Peyer's patch (tissue), 4 donors: ENCODE measurements at places on chromosomes 2 and 18.

- no peak for DNase-seq
Measured at GRCh38 chr2:187580462-187581124, 26.4 kb upstream of the TFPI start.

DNA sequence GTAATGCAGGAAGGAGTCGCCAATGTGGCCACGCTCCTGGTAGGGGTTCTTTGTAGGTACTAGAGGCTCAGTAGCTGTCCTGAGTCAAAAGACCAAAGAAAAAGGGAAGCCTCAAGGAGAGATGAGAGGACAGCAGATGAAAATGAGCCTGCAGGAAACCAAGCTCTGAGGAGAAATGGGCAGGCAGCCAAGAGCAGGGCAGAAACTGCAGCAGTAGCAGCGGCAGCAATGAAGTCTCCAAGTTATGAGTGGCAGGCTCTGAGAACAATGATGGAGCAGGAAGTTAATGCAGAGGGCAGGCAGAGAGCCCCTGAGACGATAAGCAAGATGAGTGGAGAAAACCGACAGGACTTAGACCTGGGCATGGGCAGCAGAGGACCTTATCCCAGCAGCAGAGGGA lies 48.2 kb upstream of the TMEM200C start:
- DNase-seq = no peak

DNA sequence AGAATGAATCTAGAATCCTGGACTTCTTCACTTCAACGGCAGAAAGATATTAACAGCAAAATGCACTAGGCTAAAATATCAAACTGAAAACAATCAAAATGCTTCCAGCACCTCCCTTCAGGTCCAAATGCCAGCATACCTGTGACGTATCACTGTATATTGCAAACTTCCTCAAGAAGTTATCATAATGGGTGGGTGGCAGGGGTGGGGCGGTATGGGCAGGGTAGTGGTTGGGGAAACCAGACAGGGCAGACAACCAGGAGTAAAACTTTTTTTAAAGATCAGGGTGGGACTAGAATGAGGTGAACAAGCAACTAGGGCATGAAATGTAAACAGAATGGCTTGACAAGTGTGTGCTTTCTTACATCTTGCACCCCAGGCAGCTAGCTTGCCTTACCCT lies 140.9 kb downstream of the SATB2 start:
- DNase-seq = no peak

DNA sequence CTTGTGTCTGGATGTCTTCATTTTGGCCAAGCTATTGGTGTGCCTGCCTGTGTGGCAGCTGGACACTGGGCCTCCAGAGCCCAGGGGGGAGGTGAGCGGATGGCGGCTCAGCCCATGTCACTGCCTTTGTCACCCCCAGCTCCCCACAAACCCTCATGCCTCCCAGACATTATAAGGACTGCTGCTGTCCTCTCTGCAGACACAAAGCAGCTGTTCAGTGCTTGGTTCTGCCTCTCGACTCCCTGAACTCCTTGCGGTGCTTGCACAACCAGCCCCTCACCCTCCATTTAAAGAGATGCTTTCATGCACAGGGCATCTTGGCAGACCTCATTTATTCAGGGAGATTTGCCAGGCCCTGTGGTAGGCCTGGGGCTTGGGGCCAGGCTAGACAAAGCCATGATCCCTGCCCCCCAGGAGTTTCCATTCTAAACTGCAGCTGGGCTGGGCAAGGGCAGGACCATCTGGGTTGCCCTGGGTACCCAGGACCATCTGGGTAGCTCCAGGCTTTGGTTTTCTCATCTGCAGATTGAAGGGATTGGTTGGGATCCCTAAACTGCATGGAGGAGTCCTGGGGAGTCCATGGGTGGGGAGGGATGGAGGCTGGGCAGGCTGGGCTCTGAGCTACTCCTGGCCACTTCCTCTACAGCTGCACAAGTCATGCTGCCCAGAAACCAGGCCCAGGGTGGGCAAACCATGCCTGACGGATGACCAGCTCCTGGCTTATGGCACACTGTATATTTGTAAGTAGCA lies 168.5 kb downstream of the CELF4 start:
- no peak for DNase-seq

- peak; percentile 51 for DNase-seq
Measured at GRCh38 chr2:240561325-240561971, 1.3 kb downstream of the DUSP28 start.

DNA sequence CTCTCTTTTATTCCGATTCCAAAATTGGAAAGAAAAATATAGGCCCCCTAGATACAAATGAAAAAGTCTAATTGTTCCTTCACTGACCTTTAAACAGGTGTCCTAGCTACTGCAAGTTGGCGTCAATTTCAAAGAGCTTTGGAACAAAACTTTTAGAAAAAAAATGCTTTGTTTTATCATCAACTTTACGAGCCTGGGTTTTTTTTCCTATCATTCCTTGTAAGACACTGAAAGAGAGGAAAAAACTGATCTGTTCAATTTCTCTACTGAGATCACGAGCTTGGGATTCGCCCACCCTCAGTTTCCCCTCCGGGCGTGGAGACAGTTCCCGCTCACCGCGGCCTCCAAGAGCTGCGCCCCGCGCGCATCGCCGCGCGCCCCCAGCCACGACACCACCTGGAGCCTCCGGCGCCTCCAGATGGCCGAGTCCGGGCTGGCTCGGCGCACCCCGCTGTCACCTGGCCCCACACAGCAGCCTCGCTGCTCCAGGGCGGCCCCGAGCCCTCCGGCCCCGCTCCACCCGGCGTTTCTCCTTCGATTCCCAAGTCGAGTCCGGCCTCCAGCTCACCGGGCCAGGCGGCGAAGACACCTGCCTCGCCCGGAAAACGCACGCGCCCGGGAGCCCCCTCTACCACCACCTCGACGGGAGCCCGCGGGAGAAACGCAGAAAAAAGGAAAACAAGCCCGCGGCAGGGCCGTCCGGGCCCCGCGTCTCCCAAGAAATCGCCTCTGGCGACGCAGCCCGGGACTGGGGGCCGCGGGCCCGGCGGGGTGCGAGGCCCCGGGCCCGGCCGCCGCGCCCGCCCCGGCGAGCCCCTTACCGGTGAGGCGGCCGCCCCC lies 656 bp downstream of the TBC1D8 start:
- DNase-seq = peak; percentile 67

DNA sequence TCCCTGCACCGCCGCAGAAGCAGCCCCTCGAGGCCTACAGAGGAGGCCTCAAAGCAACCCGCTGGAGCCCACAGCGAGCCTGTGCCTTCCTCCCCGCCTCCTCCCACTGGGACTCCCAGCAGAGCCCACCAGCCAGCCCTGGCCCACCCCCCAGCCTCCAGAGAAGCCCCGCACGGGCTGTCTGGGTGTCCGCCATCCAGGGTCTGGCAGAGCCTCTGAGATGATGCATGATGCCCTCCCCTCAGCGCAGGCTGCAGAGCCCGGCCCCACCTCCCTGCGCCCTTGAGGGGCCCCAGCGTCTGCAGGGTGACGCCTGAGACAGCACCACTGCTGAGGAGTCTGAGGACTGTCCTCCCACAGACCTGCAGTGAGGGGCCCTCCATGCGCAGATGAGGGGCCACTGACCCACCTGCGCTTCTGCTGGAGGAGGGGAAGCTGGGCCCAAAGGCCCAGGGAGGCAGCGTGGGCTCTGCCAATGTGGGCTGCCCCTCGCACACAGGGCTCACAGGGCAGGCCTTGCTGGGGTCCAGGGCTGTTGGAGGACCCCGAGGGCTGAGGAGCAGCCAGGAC lies 31.2 kb downstream of the GPC1 start:
- peak; percentile 42 for DNase-seq

DNA sequence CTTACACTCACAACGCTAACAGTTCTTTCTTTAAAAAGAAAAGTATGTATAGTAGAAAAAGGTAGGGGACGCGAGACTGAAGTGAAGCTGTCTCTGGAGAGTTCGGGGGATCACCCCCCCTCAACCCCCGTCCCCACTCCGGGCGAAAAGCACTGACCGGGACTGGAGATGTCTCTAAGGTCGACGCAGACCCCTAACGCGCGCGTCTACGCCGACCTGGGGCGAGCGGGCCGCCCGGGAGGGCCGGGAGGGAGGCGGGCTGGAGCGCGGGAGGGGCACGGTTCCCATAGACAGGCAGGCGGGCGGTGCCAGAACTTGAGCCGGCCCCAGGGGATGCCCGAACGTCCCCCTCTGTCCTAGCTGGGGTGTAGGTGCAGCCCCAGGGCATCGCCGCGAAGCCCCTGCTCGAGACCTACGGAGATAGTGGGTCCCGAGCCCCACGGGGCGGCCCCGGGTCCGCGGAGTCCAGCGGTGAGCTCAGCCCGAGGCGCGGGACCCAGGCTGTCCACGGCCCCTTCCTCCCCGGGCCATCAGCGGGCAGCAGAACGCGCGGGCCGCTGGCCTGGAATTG lies 82.2 kb downstream of the CHRNA1 start:
- DNase-seq = peak; percentile 65

DNA sequence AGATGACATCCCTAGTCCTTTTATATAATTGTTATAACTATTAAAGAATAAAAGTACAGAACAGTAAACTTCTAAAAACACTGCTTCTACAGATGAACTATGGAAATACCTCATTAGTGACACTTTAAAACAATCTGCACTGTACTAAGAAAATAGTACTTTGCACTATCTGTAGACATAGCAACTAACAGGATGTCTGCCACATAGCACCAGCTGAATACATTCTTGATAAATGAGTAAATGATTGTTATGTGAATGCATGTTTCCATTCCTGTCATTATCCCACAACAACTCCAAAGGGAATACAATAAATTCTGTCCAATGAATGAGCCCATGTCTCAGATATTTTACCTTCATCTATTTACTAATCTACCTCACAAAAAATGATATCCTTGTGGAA lies 115.3 kb upstream of the SLC35G4 start:
- no peak for DNase-seq

- DNase-seq = peak; percentile 76
Measured at GRCh38 chr18:13809043-13809430, 14.9 kb upstream of the MC5R start.

GRCh38 chr2:210481601-210482175 lies 5.1 kb upstream of the LANCL1 start:
- DNase-seq = no peak

DNA sequence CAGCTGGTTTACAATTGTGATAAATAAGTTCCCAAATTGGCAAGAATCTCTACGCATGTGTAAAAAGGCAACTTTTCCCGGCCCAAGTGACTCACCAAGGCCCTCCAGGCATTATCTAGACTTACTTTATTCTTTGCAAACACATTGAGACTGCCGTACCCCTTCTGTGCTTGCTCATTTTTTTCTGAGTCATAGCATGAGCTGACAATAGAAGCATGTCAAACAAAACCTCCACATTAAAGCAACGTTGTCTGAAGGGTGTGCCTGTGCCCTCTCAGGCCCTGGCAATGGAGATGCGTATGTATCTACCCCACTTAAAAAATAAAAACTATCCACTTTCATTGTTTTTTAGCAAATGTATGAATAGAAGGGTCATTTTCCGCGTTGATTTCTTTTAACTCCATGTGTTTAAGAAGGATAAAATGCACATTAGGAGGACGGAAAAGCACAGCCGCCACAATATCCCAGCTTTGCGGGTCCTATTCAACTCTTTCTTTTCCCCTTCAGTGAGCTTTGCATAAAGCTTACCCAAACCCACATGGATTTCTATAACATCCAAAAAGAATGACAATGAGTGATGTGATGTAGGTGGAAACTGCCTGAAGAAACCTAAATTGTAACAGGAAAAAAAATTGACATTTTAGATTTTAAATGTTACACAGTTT lies 298.2 kb downstream of the CDCA7 start:
- no peak for DNase-seq
